ENCODE measurements at places on chromosomes 3 and 15.
A peak's percentile ranks its signal among the peaks of the same experiment; 100 is the strongest.

DNA sequence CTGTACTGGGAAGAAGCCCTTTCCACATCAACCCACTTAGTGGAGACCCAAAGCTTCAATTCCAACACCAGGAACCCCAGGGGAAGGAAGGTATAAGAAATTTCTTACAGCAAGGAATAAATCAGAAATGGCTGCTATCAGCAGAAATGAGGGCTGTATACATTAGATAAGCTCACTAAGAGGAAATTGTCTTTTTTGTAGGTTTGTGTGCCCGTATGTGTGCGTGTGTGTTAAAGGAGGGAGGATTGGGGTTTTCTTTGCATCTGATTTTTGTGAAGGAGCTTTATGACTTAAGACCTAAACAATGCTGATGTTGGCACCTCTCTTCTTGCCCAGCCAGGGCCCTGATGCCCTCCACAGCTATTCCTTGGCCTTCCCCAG, 18.6 kb downstream of the ARRDC4 start:
- H3K27ac ChIP-seq = no peak overlapping the region
- H3K27me3 ChIP-seq = peaks cover 2% of the 10 kb centered on the region
- DNase-seq = no peak
- H3K4me1 ChIP-seq = no peaks in the 10 kb centered on the region

- no peaks in the 10 kb centered on the region for H3K4me1 ChIP-seq
- peaks cover 4% of the 10 kb centered on the region for H3K27me3 ChIP-seq
- no peaks in the 10 kb centered on the region for H3K36me3 ChIP-seq
- H3K27ac ChIP-seq = no peak overlapping the region
Observed at GRCh38 chr3:40827942-40828688, 303.4 kb downstream of the ZNF621 start.

- H3K27me3 ChIP-seq = peaks cover 6% of the 10 kb centered on the region
- no peak overlapping the region for H3K27ac ChIP-seq
- no peaks in the 10 kb centered on the region for H3K36me3 ChIP-seq
- H3K4me3 ChIP-seq = no peak overlapping the region
Observed at GRCh38 chr3:140995881-140996280, 54.2 kb downstream of the SLC25A36 start.

- H3K4me1 ChIP-seq = no peaks in the 10 kb centered on the region
- no peak for DNase-seq
- H3K27ac ChIP-seq = no peak overlapping the region
- no peak overlapping the region for H3K4me3 ChIP-seq
- H3K27me3 ChIP-seq = peaks cover 28% of the 10 kb centered on the region
Observed at GRCh38 chr3:193943851-193944517, 192.0 kb upstream of the HES1 start.

GRCh38 chr15:42133886-42134502, 22.4 kb downstream of the PLA2G4F start:
- H3K27me3 ChIP-seq = peaks cover 12% of the 10 kb centered on the region
- H3K4me3 ChIP-seq = no peak overlapping the region
- DNase-seq = peak; percentile 42
- no peak overlapping the region for H3K27ac ChIP-seq

- H3K4me1 ChIP-seq = peaks cover 13% of the 10 kb centered on the region
- no peak overlapping the region for H3K27ac ChIP-seq
- DNase-seq = no peak
- peak overlapping the region; percentile 67 for H3K4me3 ChIP-seq
- peaks cover 2% of the 10 kb centered on the region for H3K36me3 ChIP-seq
Observed at GRCh38 chr3:131361464-131362421, 19.8 kb upstream of the NUDT16 start.

DNA sequence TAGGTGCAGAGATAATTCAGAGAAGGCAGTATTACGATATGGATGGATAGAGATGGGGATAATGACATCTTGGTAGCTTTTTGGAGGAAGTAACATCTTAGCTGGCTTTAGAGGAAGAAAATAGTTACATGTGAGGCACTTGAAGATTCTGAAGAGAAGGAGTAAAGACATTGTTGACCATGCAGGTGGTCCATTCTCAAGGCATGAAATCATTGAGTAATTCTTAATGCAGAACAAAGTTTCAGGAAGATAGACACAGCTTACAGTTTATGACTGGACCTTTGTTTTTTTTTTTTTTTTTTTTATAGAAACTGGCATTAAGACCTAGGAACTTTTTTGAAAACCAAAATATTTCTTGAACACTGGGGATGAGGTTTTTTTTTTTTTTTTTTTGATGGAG, 28.2 kb downstream of the MBNL1 start:
- H3K4me3 ChIP-seq = peak overlapping the region; percentile 27
- peak overlapping the region; percentile 51 for H3K27ac ChIP-seq
- H3K36me3 ChIP-seq = peaks cover 44% of the 10 kb centered on the region
- peaks cover 73% of the 10 kb centered on the region for H3K4me1 ChIP-seq
- H3K27me3 ChIP-seq = no peaks in the 10 kb centered on the region

DNA sequence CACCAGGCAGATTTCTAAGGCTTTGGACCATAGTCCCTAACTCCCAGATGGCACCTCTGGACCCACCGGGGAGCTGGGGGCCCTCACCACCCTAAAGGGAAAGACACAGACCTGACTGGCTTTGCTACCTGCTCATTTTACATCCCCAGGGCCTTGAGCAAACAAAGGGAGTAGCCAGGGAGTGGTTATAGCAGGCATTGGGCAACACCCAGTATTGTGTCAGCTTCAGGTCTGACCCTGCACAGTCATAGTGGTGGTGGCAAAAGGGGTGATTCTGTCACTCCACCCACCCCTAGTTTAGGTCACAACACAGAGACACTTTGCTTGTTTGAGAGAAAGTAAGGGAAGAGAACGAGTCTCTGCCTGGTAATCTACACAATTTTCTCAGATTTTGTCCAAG, 352.5 kb downstream of the DIPK2A start:
- H3K36me3 ChIP-seq = no peaks in the 10 kb centered on the region
- no peak overlapping the region for H3K4me3 ChIP-seq
- H3K27me3 ChIP-seq = peaks cover 2% of the 10 kb centered on the region
- no peak overlapping the region for H3K27ac ChIP-seq
- H3K4me1 ChIP-seq = no peaks in the 10 kb centered on the region
- DNase-seq = no peak

DNA sequence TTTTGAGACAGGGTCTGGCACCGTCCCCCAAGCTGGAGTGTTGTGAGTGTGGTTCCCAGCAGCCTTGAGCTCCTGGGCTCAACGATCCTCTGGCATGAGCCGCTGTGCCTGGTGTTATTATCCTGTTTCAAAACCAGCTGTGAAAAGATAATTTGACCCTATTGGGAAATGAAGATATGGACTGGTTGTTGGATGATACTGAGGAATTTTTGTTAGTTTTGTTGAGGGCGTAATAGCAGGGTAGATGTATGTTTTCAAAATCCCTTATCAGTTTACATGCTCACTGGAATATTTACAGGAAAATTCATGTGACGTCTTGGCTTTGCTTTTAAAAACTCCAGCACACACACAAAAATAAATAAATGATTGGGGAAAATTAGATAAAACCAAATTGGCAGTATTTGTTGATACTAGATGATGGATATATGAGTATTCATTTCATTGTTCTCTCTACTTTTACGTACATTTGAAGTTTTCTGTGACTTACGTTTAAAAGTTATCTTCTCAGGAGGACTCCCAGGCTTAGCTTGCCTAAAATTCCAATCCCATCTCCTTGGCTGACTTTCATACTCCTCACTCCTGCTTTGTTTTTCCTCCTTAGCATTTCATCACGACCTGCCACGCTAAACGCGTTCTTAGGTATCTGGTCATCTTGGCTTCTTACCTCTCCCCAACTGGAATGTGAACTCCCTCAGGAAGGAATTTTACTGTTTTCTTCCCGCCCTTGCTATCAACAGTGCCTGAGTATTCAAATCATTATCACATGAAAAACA, 56.8 kb upstream of the TFRC start:
- no peaks in the 10 kb centered on the region for H3K36me3 ChIP-seq
- no peak overlapping the region for H3K4me3 ChIP-seq
- no peak for DNase-seq
- H3K27ac ChIP-seq = no peak overlapping the region
- H3K4me1 ChIP-seq = peaks cover 23% of the 10 kb centered on the region

- H3K27me3 ChIP-seq = no peaks in the 10 kb centered on the region
- H3K4me1 ChIP-seq = no peaks in the 10 kb centered on the region
- DNase-seq = no peak
- H3K27ac ChIP-seq = no peak overlapping the region
- no peak overlapping the region for H3K4me3 ChIP-seq
Observed at GRCh38 chr3:24470277-24470676, 24.4 kb downstream of the THRB start.

- no peak for DNase-seq
- no peak overlapping the region for H3K27ac ChIP-seq
- peaks cover 7% of the 10 kb centered on the region for H3K27me3 ChIP-seq
Observed at GRCh38 chr3:157460253-157460652, 23.6 kb downstream of the PTX3 start.

- H3K4me1 ChIP-seq = peaks cover 90% of the 10 kb centered on the region
- H3K27ac ChIP-seq = peak overlapping the region; percentile 98
- H3K27me3 ChIP-seq = no peaks in the 10 kb centered on the region
- peak; percentile 62 for DNase-seq
Observed at GRCh38 chr3:152258448-152259393, 10.0 kb upstream of the MBNL1 start.

GRCh38 chr3:22835041-22835440, 368.1 kb upstream of the UBE2E2 start:
- no peaks in the 10 kb centered on the region for H3K4me1 ChIP-seq
- no peak for DNase-seq
- H3K36me3 ChIP-seq = no peaks in the 10 kb centered on the region
- no peak overlapping the region for H3K27ac ChIP-seq

DNA sequence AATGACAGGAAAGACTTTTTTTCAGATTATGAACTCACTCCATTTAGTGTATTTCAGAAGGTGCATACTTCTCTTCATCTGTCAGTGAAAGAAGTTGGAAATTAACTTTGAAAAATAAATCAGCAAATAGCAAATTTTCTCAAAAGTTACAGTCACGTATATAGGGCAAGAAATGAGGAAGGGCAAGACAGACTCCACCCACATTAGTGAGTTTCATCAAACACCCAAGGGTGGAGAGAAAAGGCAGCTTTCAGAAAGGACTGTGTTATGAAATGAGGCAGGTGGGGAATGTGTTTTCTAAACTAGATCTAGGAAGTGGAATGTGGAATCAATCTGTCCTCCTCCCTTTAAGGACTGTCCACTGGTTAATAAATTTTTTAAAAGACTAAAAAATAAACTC, 2.9 kb downstream of the SLC22A13 start:
- H3K27ac ChIP-seq = no peak overlapping the region
- DNase-seq = no peak
- H3K4me1 ChIP-seq = peaks cover 13% of the 10 kb centered on the region
- no peaks in the 10 kb centered on the region for H3K27me3 ChIP-seq
- H3K36me3 ChIP-seq = peaks cover 9% of the 10 kb centered on the region
- no peak overlapping the region for H3K4me3 ChIP-seq

- no peaks in the 10 kb centered on the region for H3K36me3 ChIP-seq
- no peak for DNase-seq
Observed at GRCh38 chr15:88126695-88127431, 129.7 kb downstream of the NTRK3 start.

GRCh38 chr3:133856316-133856715, 39.4 kb downstream of the RAB6B start:
- DNase-seq = no peak
- H3K36me3 ChIP-seq = no peaks in the 10 kb centered on the region
- no peak overlapping the region for H3K4me3 ChIP-seq

DNA sequence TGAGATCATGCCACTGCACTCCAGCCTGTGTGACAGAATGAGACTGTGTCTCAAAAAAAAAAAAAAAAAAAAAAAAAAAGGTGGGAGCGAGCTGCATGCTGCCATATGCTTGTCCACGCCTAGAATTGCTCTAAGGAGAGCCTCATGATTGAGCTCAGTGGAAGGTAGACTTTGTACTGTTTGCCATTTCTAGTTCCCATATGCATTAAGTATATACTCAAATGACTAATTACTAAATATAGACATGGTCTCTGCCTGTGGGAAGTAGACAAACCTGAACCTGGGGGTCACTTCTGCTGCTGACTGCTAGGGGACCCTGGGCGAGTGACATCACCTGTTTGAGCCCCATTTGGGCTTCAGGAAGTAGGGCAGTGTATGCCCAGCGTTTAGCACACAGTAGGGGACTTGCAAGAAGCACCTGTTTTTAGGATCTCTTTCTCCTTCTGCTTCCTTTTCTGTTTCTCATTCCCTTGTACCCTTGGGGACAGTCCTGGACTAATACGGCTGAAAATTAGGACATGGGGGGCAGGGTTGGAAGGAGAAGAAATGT, 27.2 kb downstream of the PRKCD start:
- DNase-seq = no peak
- H3K36me3 ChIP-seq = peaks cover 29% of the 10 kb centered on the region
- no peak overlapping the region for H3K4me3 ChIP-seq
- no peak overlapping the region for H3K27ac ChIP-seq

GRCh38 chr3:27679691-27680090, 42.4 kb downstream of the EOMES start:
- H3K4me3 ChIP-seq = no peak overlapping the region
- no peak overlapping the region for H3K27ac ChIP-seq
- H3K27me3 ChIP-seq = peaks cover 2% of the 10 kb centered on the region

- no peak overlapping the region for H3K27ac ChIP-seq
- no peaks in the 10 kb centered on the region for H3K27me3 ChIP-seq
- H3K36me3 ChIP-seq = peaks cover 6% of the 10 kb centered on the region
- peaks cover 12% of the 10 kb centered on the region for H3K4me1 ChIP-seq
Observed at GRCh38 chr3:138691351-138691750, 82.8 kb downstream of the FAIM start.

DNA sequence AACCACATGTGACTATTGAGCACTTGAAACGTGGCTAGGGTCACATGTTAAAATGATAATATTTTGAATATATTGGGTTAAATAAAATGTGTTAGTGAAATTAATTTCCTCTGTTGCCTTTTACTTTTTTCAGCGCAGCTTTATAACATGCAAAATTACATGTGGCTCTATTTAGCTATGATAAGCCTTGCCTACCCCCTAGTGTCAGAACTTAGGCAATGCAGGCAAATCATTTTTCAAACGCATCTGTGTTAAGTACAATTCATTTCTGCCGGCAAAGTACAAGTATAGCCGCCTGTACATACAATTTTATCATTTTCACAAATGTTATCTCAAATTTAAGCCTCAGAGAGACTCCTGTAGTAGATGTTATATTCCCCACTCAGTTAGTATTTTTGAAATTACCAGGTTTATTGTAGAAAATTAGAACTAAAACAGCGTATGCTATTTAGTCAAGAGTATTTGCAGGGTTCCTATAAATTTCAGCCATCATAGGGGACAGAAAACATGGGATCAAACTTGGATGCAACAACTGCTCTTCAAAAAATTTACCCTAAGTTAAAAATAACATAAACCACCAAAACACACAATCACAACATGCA, 56.1 kb downstream of the TAFA4 start:
- H3K36me3 ChIP-seq = no peaks in the 10 kb centered on the region
- H3K27ac ChIP-seq = no peak overlapping the region
- no peak overlapping the region for H3K4me3 ChIP-seq
- no peak for DNase-seq
- H3K4me1 ChIP-seq = no peaks in the 10 kb centered on the region
- peaks cover 13% of the 10 kb centered on the region for H3K27me3 ChIP-seq

DNA sequence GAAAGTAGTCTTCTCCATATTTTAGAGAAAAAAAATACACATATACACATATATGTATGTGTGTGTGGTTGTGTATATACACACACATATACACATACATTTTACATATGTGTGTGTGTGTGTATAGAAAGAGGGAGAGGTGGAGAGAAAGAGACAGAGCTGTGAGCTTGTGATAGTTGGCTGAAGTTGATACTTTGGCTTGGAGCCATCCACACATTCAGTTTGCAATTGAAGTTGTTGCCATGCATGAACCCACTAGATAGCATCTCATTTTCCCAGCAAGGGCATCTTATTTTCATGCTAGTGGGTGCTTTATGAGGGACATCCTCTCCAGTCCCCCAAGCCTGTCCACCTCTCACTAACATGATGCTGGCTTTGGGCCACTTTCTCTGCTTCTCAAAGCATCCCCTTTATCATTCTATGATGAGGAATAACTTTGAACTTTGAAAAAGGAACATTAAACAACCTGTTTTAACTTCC, 228.6 kb downstream of the ZNF621 start:
- H3K4me3 ChIP-seq = no peak overlapping the region
- DNase-seq = no peak
- no peaks in the 10 kb centered on the region for H3K4me1 ChIP-seq
- no peaks in the 10 kb centered on the region for H3K36me3 ChIP-seq
